ENCODE measurements at places on chromosomes 7 and 10.

GRCh38 chr10:78759456-78760120, 309.2 kb upstream of the ZMIZ1 start:
- DNase-seq = no peak

DNA sequence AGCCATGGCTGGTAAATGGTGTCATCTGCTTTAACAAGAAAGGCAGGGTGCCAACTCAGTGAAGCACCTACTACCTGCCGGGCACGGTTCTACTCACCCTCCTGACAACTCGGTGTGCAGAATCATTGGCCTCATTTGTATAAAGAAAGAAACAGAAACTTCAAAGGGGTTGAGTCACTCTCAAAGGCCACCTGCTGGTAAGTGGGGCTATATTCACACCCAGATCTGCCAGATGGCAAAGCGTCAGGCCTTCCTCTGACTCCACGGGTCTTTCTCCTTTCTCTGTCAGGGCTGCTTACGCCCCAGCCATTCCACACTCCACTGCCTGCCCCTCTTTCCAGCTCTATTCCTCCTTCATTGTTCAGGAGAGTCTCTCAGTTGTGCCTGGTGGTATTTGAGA, 309.2 kb downstream of the GFRA1 start:
- no peak for DNase-seq

DNA sequence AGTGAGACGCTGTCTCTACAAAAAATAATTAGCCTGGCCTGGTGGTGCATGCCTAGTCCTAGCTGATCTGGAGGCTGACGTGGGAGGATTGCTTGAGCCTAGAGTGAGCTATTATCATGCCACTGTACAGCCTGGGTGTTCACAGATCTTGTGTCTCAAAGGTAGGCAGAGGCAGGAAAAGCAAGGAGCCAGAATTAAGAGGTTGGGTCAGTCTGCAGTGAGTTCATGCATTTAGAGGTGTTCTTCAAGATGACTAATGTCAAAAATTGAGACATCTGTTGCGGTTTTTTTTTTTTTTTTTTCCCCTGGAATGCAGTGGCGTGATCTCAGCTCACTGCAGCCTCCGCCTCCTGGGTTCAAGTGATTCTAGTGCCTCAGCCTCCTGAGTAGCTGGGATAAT, 5.4 kb downstream of the PPIA start:
- DNase-seq = no peak

DNA sequence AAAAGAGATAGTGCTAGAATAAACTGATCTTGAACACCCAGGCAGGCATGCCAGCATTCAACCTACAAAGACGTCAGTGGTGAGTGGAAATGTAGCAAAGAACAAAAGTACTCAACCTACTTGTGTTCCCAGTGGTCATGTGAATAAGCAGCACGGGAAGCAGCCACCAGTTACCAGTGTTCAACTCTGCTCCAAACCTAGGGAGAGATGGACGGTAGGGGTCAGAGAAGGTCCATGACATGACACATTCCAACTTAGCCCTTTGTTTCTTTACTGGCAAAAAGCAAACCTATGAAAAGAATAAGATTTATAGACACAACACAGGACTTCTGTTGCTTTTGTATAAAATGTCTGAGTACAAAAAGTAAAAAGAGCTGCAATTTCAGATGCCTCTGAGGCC, 511.4 kb downstream of the XPNPEP1 start:
- DNase-seq = no peak

DNA sequence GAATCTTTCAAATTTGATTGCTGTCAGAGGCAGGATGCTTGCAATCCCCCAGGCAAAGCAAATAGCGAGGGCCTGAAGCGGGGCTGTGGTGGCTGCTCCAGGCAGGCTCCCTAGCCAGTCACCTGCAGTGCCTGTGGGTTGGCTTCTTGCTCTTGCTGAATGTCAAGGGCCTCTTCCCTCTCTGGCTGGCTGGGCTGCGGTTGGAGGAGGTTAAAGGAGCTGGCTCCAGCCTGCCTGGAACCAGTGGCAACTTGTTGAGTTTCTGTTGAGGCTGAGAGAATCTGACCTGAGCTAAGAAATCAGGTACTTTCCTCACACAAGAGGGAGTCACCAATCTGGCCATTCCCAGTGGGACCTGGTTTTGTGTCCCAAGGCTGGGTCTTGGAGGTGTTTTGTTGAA, 134.7 kb downstream of the TMEM178B start:
- DNase-seq = no peak

GRCh38 chr10:71829171-71829570, 21.9 kb downstream of the PSAP start:
- DNase-seq = no peak

DNA sequence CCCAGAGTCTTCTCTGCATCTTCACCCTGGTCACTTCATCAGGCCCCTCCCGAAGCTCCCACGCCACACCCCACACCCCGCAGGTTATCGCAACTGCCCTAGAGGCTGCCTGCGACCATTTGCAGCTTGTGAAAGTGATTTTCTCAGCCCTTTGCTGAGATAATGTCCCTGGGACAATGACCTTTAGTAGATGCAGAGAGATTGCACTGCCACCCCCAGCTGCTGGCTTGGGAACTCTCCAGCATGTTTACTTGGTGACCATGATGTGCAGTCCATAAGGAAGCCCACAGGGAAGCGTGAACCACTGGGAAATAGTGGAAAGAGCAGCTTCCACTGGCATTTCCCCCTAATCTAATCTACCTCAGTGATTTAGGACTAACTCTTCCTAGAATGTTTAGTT, 97.3 kb downstream of the WNT2 start:
- DNase-seq = no peak

Data from nucleus accumbens (tissue), 56 donors.